T-helper 1 cell (primary cell): ENCODE measurements at places on chromosomes 1 and 21.

GRCh38 chr1:223803211-223803610 is 42.5 kb downstream of the TP53BP2 start:
- no peak for DNase-seq

- DNase-seq: no peak
Measured at GRCh38 chr1:157144509-157144908, 6.3 kb upstream of the ETV3 start.

DNA sequence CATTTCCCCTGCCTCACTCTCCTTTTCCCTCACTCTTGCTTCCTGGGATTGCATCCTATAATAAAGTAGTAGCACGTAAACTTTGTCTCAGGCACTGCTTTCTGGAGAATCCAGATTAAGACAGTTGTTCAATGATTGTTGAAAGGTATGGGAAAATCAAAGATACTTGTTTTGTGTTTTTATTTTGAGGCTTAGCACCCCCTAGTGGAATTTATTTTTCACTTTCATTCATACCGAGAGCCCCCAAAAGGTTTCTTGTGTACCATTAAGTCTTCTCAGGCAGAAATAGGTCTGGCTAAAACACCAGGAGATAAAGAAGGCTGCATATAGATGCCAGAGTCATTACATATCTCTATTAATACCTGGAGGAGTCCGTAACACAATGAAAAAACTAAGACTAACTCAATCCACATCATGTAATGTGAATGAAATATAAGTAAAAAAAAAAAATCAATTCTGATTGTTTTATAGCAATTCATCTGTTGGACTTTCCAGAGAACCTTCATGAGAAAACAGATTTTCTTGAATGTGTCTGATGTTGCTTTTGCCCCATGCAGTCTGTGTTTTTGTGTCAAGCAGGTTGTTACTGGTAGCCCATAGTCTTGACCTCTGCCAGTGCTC is 103.5 kb downstream of the RPE65 start:
- no peak for DNase-seq

GRCh38 chr1:2594001-2594640 is 7.5 kb downstream of the PRXL2B start:
- DNase-seq: no peak

DNA sequence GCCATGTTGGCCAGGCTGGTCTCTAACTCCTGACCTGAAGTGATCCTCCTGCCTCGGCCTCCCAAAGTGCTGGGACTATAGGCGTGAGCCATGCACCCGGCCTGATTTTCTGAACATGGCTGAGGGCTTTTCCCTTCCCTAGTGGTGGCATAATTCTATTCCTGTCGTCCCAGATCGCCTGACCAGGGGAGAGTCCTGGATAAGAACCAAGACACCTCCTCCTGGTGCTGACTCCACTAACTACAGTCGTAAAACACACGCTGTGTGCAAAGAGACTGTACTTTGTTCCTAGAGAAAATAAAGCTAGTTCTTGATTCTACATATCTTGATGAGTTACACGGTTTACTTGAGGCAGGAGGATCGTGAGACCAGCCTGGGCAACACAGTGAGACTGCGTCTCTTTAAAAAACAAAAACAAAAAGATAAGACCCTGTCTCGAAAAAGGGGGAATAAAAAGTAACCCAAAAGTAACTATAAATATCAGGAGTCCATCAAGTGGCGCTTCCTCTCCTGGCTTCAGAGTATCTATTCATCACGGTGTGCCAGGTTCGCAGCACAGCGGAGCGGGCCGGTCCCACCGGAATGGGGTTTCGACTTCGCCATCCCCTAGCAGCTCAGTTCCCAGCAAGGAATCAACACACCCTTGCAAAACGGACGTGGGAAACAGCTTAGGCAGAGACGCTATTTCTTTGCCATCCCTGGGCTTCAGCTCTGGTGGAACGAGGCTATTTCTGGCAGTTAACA is 973 bp downstream of the SDF4 start:
- DNase-seq: peak; percentile 25

DNA sequence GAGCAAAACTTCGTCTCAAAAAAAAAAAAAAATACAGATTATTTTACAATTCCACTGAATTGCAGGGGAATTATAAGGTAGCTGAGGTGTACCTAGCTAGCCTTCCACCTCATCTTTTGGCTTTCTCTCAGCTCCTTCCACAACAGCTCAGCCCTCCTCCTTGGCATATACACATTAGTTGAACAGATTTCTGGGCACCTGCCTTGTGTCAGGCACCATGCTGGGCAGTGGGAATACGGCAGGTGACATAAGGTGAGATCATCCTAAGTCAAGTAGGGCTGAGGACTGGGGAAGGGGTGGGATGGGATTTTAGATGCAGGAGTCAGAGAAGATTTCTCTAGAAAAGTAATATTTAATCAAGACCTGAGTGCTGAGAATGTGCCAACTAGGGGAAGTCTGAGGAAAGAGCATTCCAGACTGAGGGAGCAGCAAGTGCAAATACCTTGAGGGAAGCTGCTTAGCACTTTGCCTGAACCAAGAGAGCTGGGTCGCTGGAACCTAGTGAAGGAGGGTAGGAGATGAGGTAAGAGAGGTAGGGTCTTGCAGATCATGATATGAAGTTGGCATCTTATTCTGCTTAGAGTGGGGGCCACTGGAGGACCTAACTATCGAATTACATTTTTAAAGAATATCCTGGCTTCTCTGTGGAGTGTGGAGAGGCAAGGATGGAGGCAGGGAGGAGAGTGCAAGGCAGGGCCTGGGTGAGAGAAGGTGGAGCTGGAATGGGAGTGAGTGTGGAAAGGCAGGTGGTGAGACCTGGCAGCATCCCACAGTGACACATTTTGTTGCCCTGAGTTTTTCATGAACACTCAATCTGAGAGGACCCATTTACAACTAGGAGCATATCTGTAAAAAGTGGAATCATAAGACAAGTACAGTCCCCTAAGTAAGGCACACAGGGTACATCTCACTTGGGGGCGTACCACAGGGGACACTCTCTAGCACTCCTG is 28.2 kb downstream of the LAMC2 start:
- DNase-seq: no peak

DNA sequence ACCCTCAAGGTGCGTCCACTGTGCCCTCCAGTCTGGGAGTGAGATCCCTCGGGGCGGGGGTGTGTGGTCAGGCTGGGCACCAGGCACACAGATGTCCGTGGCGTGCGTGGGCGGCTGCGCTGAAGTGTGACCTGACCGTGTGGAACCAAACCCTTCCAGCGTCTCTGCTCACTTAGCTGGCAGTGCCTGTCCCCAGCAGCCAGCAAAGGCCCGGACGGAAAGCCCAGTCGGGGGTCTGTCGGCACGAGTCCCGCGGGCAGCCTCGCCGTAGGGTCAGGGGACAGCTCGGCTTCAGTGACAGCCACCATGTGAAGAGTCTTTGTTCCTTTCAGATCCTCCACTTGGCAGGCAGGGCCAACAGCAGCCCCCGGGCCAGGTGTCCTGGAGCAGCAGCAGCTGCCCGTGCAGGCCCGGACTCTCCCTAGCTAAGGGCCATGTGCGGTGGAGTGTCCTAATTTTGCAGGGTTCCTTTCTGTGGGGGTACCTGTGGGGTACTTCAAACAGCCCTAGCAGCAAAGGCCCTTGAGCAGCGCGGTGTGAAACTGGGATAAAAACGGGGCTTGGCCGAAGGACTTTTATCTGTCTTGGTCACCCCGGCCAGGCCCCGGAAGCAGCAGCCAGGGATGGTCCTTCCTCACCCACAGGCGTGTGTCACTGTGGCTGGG is 11.6 kb downstream of the TTLL10 start:
- DNase-seq: no peak

GRCh38 chr1:44276901-44277300 is 63.6 kb downstream of the DMAP1 start:
- DNase-seq: no peak

- peak; percentile 30 for DNase-seq
Measured at GRCh38 chr1:224387302-224387912, 30.7 kb downstream of the CNIH4 start.

GRCh38 chr21:43944757-43945156 is 67.4 kb upstream of the TRAPPC10 start:
- no peak for DNase-seq
